ENCODE measurements at places on chromosomes 3 and 15. TPM values are rescaled to one million over a fixed set of nuclear protein-coding genes. Genes with fewer than 3 reads are reported as not detected.

INTS14 gene
- total RNA-seq: 44.7 TPM

AADACL2 gene
- total RNA-seq: not detected

KLHL40 gene
- not detected for total RNA-seq

MAP2K5 gene
- 5.2 TPM for total RNA-seq

RTP1 gene
- not detected for total RNA-seq

CFAP91 gene
- 0.33 TPM for total RNA-seq

FAM81A gene
- total RNA-seq: not detected

USP8 gene
- 41.8 TPM for total RNA-seq

ITGA11 gene
- 2.6 TPM for total RNA-seq

TERC gene
- total RNA-seq: 245 TPM

SLC22A13 gene
- under 0.01 TPM for total RNA-seq

HTR3E gene
- not detected for total RNA-seq

DAPK2 gene
- total RNA-seq: 9.1 TPM

SELENOS gene
- 56.6 TPM for total RNA-seq

LCMT2 gene
- 7.3 TPM for total RNA-seq

PLSCR2 gene
- total RNA-seq: not detected

IMPG2 gene
- total RNA-seq: 0.98 TPM

ZMYND10 gene
- 0.19 TPM for total RNA-seq

ERC2 gene
- 1.9 TPM for total RNA-seq

HES1 gene
- 64.3 TPM for total RNA-seq

TWF2 gene
- total RNA-seq: 184 TPM

MESP1 gene
- 0.10 TPM for total RNA-seq

ZPLD1 gene
- total RNA-seq: not detected

GANC gene
- 12.1 TPM for total RNA-seq

TRH gene
- total RNA-seq: not detected

ABHD14A gene
- total RNA-seq: 11.4 TPM

OXSR1 gene
- 39.1 TPM for total RNA-seq

CNTN4 gene
- total RNA-seq: 0.33 TPM

CCDC54 gene
- not detected for total RNA-seq

CTXN2 gene
- total RNA-seq: not detected

DCBLD2 gene
- 121 TPM for total RNA-seq

MAGI1 gene
- total RNA-seq: 59.7 TPM

PAQR5 gene
- total RNA-seq: not detected

GRK7 gene
- total RNA-seq: not detected

STAB1 gene
- total RNA-seq: 267 TPM

CPNE4 gene
- total RNA-seq: not detected

CGNL1 gene
- total RNA-seq: 20.2 TPM

SPESP1 gene
- total RNA-seq: 2.3 TPM
